Activated CD4-positive, alpha-beta T cell treated with anti-CD3 and anti-CD28 coated beads, Interleukin-2, amount 50 U/mL, for 48 hours (primary cell): ENCODE measurements at places on chromosomes 5 and 9.

- no peak for DNase-seq
Observed at GRCh38 chr5:36156121-36156601, 4.2 kb downstream of the SKP2 start.

- DNase-seq = no peak
Observed at GRCh38 chr5:157520911-157521703, 54.5 kb downstream of the ADAM19 start.

GRCh38 chr9:36328798-36329411, 70.7 kb upstream of the GNE start:
- DNase-seq = no peak

DNA sequence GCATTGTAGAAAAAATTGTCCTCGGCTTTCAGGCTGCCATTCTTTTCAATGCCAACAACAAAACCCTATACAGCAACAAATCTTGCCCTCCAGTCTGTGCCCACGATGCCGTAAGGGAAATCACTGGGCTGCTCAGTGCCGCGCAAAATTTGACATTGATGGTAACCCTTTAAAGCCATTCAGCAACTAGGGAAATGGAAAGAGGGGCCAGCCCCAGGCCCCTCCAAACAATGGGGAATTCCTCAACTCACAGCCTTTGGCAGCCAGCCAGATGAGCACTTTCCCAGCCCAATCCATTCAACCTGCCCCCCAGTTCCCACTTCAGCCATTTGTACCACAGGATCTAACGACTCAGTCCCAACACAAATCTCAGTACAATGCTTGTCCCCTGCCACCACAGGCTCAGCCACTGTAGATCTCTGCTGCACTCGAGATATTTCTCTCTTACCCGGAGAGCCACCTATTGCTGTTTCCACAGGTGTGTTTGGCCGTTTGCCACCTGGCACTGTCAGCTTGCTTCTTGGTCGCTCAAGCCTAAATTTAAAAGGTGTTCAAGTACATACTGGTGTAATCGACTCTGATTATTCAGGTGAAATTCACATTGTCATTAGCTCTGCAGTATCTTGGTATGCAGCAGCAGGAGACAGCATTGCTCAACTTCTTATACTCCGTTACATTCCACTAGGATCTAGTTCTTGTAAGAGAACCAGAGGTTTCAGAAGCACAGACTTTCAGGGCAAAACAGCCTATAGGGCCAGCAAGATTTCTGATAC, 103.3 kb downstream of the SYK start:
- no peak for DNase-seq

- DNase-seq = no peak
Observed at GRCh38 chr5:138033386-138033808, 518 bp upstream of the FAM13B start.

DNA sequence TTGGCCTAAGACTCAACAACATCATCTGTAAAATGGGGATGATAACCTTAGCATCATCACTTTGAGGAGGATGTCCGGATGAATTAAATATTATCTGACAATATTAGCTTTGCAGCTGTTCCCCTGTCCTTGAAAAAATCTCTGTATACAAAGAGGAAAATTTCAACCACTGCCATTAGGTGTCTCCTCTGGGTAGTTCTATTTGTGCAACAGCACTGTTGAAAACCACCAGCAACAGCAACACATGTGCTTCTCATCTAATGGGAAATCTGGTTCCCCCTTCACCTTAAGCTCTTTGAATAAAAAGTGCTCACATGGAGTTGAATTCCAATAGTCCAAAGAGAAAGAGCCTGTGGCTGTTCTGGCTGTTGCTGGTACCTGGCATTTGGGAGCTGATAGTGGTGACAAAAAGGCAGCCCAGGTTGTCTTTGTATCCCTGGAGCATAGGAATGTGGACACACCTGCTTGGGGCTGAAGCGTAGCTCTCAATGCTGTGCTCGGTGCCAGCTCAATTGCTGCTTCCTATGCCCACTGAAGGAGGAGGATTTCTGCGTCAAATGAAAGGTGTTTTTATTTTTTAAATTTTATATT, 322.1 kb upstream of the MSX2 start:
- no peak for DNase-seq

DNA sequence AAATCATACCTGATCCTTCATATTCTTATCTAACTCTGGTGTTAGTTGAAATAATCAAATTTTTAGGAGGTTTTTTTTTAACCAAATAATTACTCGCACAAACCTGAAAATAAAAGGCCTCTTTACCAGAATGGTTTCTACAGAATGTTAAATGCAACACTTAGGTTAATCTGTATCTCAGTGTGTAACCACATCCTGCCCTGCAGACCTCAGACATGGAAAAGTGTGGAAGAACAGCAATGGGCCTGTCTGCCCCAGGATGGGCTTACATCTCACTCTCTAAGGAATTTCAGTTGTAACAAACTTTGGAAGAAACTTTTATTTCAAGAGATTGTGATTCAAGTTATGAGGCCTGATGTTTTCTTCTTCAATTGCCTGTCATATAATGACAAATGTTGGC, 32.5 kb upstream of the MIER3 start:
- DNase-seq = peak; percentile 13

- DNase-seq = no peak
Observed at GRCh38 chr5:159073026-159073425, 26.7 kb downstream of the EBF1 start.

DNA sequence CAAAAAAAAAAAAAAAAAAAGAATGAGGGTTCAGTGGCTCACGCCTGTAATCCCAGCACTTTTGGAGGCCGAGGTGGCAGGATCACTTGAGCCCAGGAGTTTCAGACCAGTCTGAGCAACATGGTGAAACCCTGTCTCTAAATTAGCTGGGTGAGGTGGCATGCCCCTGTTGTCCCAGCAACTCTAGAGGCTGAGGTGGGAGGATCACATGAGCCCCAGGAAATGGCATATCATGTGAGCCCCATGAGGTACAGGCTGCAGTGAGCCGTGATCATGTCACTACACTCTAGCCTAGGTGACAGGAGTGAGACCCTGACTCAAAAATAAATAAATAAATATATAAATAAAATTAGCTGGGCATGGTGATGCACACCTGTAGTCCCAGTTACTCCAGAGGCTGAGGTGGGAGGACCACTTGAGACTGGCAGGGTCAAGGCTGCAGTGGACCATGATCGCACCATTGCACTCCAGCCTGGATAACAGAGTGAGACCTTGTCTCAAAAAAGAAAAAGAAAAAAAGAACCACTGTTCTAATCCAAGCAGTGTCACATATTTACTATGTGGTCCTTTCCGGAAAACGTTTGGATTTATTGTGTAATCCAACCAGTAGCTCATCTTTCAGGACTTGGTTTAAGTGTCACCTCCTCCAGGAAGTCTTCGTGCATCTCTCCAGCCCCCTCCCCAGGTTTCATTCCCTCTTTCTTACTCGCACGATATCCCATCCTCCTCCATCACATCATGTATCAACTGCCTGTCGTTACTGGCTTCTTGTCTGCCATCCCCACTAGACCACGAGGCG, 12.3 kb upstream of the SPOUT1 start:
- DNase-seq = no peak

GRCh38 chr5:9543311-9543920, 2.5 kb downstream of the SEMA5A start:
- DNase-seq = no peak

- no peak for DNase-seq
Observed at GRCh38 chr5:21067724-21068123, 1079.7 kb upstream of the CDH18 start.

DNA sequence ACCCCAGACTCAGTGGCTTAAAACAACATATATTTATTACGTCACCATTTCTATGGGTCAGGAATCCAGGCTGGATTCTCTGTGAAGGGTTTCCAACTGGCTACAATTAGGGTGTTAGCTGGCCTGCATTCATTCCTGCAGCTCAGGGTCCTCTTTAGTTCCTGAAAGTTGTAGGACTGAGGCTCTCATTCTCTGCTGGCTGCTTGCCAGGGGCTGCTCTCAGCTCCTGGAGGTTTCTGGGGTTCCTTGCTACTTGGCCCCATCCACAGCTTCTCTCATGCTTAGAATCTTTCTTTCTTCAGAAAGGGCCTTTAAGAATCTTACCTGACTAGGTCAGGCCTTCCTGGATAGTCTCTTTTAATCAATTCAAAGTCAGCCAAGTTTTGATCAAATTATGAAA, 424.6 kb downstream of the GADD45G start:
- no peak for DNase-seq

DNA sequence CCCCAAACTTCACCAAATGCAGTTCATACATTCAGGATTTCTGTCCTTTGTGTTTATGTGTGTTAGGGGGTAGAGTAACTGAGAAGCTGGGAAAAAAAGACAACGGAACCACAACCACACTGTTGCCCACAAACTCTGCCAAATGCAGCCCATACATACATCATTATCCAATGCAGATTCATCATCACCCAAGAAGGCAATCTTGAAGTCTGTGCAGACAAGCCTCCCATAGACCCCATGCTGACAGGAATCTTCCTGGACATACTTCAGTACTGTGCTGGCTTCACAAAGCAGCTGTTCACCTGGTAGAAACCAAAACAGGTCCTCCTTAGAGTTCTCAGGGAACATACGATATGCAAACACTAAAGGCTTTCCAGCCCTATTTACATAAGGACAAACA, 38.9 kb downstream of the MTMR12 start:
- DNase-seq = no peak

DNA sequence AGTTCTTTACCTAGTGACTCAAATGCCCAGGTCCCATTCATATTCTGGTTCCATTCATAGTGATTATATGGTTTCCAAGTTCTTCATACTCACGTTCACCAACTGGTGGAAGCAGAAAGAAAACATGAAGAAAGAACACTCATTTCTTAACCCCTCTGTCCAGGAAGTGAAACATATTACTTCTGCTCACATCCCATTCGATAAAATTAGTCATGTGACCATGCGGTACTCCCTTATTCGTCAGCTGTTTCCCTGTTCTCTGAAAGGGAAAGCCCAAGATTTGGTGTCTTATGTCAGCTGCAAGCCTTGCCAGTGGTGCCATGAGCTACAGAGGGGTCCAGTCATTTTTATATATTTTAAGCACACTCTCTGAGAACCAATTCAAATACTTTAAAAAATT, 387.0 kb upstream of the DMAC1 start:
- no peak for DNase-seq

GRCh38 chr5:21820527-21820926, 1032.6 kb downstream of the CDH12 start:
- DNase-seq = no peak

GRCh38 chr5:39257554-39257953, 38.2 kb upstream of the FYB1 start:
- no peak for DNase-seq

DNA sequence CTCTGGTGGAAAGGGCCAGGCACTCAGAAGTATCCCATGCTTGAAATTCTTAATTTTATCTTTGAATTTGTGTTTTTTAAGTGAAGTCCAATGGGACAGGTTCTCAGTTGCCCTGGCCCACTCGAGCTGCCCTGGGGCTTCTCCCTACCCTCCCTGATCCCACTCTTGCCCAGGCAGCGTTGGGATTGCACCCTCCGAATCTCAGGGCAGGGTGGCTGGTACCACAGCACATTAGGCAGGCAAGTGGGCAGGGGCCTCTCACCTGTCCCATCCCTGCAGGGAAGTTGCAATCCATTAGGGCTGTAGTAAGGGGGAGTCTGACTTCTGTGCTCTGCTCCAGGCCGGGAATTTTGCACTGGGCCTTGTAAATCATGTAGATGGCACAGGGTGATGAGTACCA, 2.7 kb downstream of the RUFY1 start:
- no peak for DNase-seq

DNA sequence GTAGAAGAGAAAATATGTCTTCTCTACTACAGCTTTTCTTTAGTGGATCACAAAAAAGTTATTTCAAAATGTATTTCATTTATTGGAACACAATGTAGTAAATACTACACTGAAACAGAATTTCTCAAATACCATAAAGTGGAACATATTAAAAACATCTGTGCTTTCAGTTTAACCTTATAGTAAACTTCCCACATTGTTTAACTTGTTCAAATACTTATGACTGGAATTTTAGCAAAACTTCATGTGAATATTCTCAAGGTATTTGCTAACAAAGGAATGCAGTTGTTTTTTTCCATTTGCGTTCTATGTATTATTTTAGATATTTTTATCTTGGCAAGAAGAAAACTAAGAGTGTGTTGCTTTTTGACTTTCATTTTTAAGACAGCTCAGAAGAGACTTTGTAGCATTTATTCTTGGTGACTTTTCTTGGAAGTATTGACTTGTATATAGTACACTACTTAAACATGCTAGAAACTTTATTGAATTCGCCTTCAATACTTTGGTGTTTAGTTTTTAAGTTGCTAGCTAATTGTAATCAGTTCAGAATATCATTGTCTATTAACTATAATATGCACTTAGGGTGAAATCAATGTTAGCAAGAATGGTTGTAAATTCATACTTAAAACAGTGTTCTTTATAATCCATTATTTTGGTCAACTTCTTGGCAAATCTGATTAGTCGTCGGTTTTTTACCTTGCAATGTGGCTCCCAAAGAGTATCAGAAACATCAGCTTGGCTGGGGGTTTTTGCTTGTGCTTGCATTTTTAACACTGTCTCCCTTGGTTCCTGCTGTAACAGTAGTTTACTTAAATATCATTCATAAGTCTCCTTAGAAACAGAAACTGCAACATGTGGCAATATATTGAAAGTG, 5.0 kb upstream of the RHOBTB3 start:
- DNase-seq = no peak

DNA sequence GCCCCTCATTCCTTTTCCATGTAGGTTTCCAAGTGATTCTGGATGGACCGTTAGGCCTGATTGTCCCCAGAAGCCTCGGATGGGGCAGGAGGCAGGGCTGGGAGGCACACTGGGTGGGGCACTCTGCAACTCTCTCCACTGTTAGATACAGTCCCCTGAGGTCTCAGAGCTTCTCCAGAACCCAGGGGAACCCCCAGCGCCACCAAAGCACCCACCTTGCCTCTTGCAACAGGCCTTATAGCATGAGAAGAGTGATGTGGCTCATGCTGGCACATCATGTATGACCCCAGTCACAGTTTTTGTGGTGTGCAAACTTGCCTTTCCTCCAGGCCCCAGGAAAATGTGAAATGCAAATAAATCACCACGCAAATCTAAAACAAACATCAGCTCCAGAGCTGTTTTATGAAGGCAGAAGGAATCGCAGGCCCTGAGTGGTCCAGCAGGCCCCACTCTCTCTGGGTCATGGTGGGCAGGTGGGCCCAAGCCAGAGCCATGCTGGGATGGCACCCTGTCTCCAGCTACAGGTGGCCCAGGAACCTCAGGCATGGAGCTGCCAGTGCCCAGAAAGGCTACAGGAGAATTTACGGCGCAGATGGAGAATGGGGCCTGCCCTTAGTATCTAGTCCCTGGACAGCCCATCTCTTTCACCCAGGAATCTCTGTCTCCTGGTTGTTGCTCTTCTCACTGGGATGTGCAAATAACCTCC, 36.3 kb upstream of the CDKN2AIPNL start:
- no peak for DNase-seq

- no peak for DNase-seq
Observed at GRCh38 chr5:150272531-150272930, 17.0 kb downstream of the CAMK2A start.

GRCh38 chr5:72510610-72511181, 3.5 kb upstream of the ZNF366 start:
- DNase-seq = no peak

- DNase-seq = no peak
Observed at GRCh38 chr5:68222310-68222709, 6.8 kb downstream of the PIK3R1 start.
